Lower lobe of right lung (tissue), 2 donors: ENCODE measurements at places on chromosomes 1 and 21.

DNA sequence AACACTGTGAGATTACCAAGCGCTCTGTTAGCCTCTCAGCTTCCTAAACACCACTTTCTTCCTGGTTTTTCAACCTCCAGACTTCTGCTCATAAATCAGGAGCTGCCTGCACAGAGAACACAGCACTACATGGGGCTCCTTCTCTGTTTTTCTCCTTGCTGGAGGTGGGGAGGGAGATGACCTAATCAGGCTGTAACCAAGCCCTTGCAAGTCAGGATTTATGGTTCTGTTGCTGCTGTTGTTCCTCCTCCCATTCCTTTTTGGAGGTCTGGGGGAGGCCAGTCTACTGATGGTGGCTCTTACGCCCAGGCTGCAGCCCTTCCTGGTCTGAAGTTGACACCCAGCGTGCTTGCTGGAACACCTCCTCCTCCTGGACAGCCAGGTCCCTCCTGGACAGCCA lies 80.9 kb upstream of the AJAP1 start:
- no peaks in the 10 kb centered on the region for H3K27me3 ChIP-seq
- no peaks in the 10 kb centered on the region for H3K4me1 ChIP-seq
- no peaks in the 10 kb centered on the region for H3K36me3 ChIP-seq
- DNase-seq, result no peak

- no peaks in the 10 kb centered on the region for H3K36me3 ChIP-seq
- H3K27me3 ChIP-seq, result no peaks in the 10 kb centered on the region
- no peaks in the 10 kb centered on the region for H3K4me1 ChIP-seq
- DNase-seq, result no peak
- H3K27ac ChIP-seq, result no peak overlapping the region
Measured at GRCh38 chr21:32064281-32064910, 191.6 kb downstream of the HUNK start.

GRCh38 chr1:196660852-196661251 lies 9.0 kb downstream of the CFH start:
- H3K4me3 ChIP-seq, result peak overlapping the region; percentile 15
- H3K27ac ChIP-seq, result no peak overlapping the region
- H3K27me3 ChIP-seq, result no peaks in the 10 kb centered on the region
- no peaks in the 10 kb centered on the region for H3K36me3 ChIP-seq
- DNase-seq, result no peak
- H3K4me1 ChIP-seq, result no peaks in the 10 kb centered on the region

GRCh38 chr1:9902060-9902452 lies 8.0 kb downstream of the CTNNBIP1 start:
- peaks cover 4% of the 10 kb centered on the region for H3K36me3 ChIP-seq
- peak overlapping the region; percentile 88 for H3K27ac ChIP-seq
- peaks cover 34% of the 10 kb centered on the region for H3K4me1 ChIP-seq
- DNase-seq, result no peak

DNA sequence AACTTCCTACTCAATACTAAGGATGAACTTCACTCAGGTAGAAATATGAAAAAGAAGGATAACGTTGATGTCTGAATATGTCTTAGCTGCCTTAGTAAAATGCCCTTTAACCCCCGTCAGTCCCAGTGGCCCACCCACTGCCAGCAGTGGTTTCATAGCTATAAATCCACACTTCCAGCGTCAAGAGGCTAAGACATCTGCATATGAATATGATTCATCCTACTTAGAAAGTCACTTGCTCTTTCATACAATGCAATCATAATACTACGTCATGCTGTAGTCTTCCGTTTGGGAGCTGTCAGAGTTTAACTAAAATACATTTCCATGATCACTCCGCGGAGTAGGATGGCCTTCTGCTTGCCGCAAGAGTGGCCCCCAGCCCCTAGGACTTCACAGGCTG lies 247.3 kb downstream of the SDCCAG8 start:
- H3K27ac ChIP-seq, result no peak overlapping the region
- H3K36me3 ChIP-seq, result peaks cover 42% of the 10 kb centered on the region
- H3K4me3 ChIP-seq, result no peak overlapping the region
- DNase-seq, result no peak

GRCh38 chr1:72283307-72284083 lies 1.2 kb upstream of the NEGR1 start:
- H3K36me3 ChIP-seq, result no peaks in the 10 kb centered on the region
- H3K4me1 ChIP-seq, result peaks cover 25% of the 10 kb centered on the region
- H3K27me3 ChIP-seq, result no peaks in the 10 kb centered on the region
- DNase-seq, result peak; percentile 80
- H3K4me3 ChIP-seq, result peak overlapping the region; percentile 75
- peak overlapping the region; percentile 90 for H3K27ac ChIP-seq

DNA sequence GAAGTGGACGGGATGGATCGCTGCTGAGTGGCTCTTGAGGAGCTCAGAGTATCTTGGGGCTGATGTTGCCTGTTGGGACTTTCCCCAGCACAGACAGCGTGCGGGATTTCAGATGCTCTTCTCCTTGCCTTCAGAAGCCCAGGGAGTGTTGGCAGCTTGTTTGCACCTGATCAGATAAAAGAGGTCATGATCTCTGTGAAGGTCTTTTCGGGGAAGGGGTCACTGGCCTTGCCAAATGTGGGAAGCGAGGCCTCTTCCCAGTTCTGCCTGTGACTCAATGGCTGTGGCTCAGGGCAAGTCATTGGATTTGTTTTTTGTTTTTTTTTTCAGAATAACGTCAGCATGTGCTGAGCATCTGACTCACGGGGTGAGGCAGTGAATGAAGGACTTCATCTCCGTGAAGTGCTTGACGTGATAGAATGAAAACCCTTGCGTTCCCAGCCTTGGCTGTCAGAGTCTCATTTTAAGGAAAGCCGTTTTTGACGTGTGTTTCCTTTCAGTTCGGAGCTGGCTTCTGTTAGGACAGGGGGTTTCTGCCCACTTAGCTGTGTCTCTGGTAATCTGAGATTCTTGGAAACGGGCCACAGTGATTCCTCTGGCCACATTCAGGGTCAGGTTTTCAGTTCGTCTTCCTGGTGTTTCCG lies 46.7 kb downstream of the GALNT2 start:
- H3K36me3 ChIP-seq, result no peaks in the 10 kb centered on the region
- DNase-seq, result no peak
- H3K27ac ChIP-seq, result peak overlapping the region; percentile 19
- H3K4me1 ChIP-seq, result peaks cover 28% of the 10 kb centered on the region
- H3K4me3 ChIP-seq, result no peak overlapping the region
- H3K27me3 ChIP-seq, result no peaks in the 10 kb centered on the region

GRCh38 chr1:221063651-221064050 lies 184.4 kb downstream of the HLX start:
- H3K27ac ChIP-seq, result no peak overlapping the region
- H3K4me3 ChIP-seq, result no peak overlapping the region
- no peaks in the 10 kb centered on the region for H3K4me1 ChIP-seq
- H3K27me3 ChIP-seq, result no peaks in the 10 kb centered on the region
- DNase-seq, result no peak

DNA sequence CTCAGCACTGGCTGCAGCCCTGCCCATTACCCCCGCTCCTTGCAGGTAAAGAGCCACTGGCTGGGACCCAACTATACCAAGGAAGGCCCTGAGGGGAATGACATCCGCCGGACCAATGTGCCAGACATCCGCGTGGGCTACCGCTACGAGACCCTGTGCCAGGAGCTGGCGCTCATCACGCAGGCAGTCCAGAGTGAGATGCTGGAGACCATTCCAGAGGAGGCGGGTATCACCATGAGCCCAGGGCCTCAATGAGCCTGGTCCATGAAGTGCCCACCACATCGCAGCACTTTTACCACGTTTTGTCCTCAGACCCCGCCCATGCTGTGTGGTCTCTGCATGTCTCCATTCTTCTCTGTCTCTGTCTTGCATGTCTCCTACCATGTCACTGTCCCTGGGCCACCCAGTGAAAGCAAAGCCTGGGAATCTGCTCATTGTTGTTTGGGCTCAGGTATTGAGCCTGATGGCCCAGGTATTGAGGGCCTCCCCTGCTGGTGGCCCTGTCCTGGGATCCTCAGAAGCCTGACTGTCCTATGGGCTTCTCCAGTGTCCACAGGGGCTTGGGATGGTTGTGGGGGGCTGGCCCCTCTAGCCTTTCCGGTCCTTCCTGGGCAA lies 11.4 kb downstream of the AMPD2 start:
- peaks cover 51% of the 10 kb centered on the region for H3K36me3 ChIP-seq
- no peak overlapping the region for H3K27ac ChIP-seq
- H3K27me3 ChIP-seq, result no peaks in the 10 kb centered on the region
- peaks cover 5% of the 10 kb centered on the region for H3K4me1 ChIP-seq
